ENCODE measurements at places on chromosomes 2 and 18. TPM values are rescaled to one million over a fixed set of nuclear protein-coding genes. Genes with fewer than 3 reads are reported as not detected.
A peak's percentile ranks its signal among the peaks of the same experiment; 100 is the strongest.

- peak within 1 kb of the TSS; percentile 100 for H3K27ac ChIP-seq
- DNase-seq, result peak; percentile 83
- peaks cover 44% of the 10 kb centered on the region for H3K4me1 ChIP-seq
- H3K36me3 ChIP-seq, result no peaks in the 10 kb centered on the region
- peak within 1 kb of the TSS; percentile 100 for H3K4me3 ChIP-seq
Observed at GRCh38 chr2:96869822-96870625, at the start of gene SEMA4C. TSS of gene SEMA4C (minus strand) at chr2:96870080. CDS start at chr2:96867886, 2,194 bp downstream.

NEU2 gene
- polyA plus RNA-seq, result not detected

DNA sequence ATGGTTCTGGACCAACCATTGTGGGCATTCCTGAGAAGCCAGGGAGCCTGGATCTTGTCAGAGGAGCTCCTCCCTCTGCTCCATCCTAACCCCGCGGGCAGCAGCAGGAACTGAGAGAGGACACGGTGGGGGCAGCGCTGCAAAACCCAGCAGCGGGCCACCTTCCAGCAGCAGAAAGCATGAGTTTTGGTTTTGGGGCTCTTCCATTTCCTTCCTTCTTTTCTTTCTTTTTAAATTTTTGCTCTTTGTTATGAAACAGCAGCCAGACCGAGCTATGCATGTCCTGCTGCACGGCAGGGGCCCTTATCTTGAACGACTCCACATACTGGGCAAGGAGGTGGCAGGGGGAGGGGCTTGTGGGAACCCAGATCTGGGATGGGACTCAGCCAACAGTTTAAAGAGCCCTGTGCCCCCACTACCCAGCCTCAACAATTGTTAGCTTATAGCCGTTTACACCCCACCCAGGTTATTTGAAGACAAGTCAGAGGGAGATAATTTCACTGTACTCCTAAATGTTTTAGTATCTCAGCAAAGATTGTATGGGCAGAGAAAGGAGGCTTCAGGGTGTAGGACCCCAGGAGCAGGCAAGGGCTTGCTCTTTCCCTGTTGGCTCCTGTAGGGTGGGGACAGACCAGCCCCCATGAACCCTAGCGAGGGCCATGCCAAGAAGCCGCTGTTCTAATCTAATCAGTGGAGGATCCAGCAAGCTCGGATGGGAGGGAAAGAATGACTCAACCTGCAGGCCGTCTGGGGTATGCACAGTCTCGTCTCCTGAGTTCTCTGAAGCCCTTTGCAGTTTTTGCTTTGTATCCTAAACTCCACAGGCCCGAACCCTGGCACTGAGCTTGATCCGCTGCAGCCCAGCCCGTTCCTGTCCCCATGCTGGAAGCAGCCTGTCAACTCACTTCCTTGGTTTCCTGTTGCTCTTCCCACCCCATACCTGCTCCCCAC is 75.3 kb downstream of the LRRFIP1 start:
- DNase-seq, result peak; percentile 72
- peaks cover 61% of the 10 kb centered on the region for H3K4me1 ChIP-seq
- H3K36me3 ChIP-seq, result no peaks in the 10 kb centered on the region
- peak overlapping the region; percentile 90 for H3K27ac ChIP-seq
- no peak overlapping the region for H3K4me3 ChIP-seq

- no peak for DNase-seq
- H3K4me3 ChIP-seq, result no peak overlapping the region
- H3K27me3 ChIP-seq, result no peaks in the 10 kb centered on the region
- H3K4me1 ChIP-seq, result peaks cover 12% of the 10 kb centered on the region
- H3K36me3 ChIP-seq, result no peaks in the 10 kb centered on the region
Observed at GRCh38 chr2:207503234-207503633, 26.5 kb upstream of the CREB1 start.

GRCh38 chr2:29657674-29658073 is 263.7 kb downstream of the ALK start:
- DNase-seq, result no peak
- no peaks in the 10 kb centered on the region for H3K4me1 ChIP-seq
- H3K4me3 ChIP-seq, result no peak overlapping the region

DNA sequence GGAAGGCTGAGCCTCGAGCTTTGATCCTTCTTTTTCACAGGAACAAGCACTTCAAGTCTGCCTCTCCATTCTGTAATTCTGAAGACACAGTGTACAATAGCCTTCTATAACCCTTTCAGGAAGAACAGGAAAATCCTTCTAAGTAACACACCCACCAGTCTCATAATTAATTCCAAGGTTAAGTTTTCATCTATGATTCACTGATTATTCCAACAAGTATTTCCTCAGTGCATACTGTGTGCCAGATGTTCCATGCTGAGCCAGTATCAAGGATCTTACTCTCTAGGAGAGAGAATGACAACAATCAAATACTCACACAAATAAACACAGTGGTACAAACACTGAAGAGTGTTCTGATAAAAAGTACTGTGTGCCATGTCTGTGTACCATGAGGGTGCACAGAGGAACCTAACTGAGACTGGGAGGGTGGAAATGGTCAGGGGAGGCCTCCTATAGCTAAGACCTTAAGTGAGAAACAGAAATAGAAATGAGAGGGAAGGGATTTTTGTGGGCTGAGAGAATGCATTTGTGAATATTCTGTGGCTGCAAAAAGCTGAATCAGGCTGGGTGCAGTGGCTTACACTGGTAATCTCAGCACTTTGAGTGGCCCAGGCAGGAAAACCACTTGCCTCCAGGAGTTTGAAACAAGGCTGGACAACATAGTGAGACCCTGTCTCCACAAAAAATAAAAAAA is 7.3 kb upstream of the MTLN start:
- H3K27me3 ChIP-seq, result peaks cover 5% of the 10 kb centered on the region
- H3K36me3 ChIP-seq, result no peaks in the 10 kb centered on the region
- H3K27ac ChIP-seq, result no peak overlapping the region
- no peak for DNase-seq
- H3K4me1 ChIP-seq, result no peaks in the 10 kb centered on the region

GPAT2 gene
- 0.29 TPM for polyA plus RNA-seq

FAM210A gene
- 13.9 TPM for polyA plus RNA-seq

SLC4A3 gene
- 14.1 TPM for polyA plus RNA-seq

LYPD6 gene
- polyA plus RNA-seq, result 5.3 TPM

MOGAT1 gene
- polyA plus RNA-seq, result not detected

ASPRV1 gene
- polyA plus RNA-seq, result 0.66 TPM

DNA sequence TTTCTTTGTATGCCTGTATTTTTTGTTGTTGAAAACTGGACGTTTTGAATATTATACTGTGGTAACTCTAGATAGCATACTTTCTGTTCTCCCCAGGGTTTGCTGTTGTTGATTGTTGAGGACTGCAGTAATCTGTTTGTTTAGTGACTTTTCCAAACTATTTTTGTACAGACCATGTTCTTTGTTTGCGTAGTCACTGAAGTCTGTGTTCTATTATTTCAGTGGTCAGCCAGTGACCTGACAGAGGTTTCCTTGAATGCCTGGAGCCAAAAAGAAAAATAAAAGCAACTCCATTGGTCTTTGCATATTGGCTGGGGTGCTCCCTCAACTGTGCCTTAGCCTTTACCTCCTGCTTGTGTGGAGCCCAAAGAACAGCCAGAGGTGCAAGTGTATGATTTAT is 42.7 kb upstream of the PHLPP1 start:
- no peak overlapping the region for H3K4me3 ChIP-seq
- H3K27me3 ChIP-seq, result no peaks in the 10 kb centered on the region
- no peaks in the 10 kb centered on the region for H3K4me1 ChIP-seq
- H3K27ac ChIP-seq, result no peak overlapping the region
- no peaks in the 10 kb centered on the region for H3K36me3 ChIP-seq
- DNase-seq, result no peak

KIF1A gene
- polyA plus RNA-seq, result 16.1 TPM

GRCh38 chr2:238667008-238667407 is 180.9 kb upstream of the TWIST2 start:
- no peak overlapping the region for H3K4me3 ChIP-seq
- no peaks in the 10 kb centered on the region for H3K36me3 ChIP-seq
- no peak for DNase-seq
- H3K27ac ChIP-seq, result no peak overlapping the region

QPCT gene
- polyA plus RNA-seq, result 0.81 TPM

DNA sequence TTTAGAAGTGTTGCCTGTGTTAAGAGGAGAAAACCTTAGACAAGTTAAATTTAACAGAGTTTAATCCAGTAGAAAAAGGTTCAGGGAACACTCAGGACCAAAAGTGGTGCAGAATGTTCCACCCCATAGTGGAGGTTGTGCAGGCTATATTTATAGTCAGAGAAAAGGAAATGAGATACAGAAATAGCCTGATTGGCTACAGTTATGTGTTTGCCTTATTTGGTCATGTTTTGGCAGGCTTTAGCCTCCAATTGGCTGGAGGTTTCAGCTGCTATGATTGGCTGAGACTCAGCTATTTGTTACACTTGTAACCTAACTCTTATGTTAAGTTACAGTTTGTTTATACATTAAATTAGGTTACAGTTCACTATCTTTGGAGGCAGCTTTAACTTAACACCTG is 4.2 kb downstream of the STAMBP start:
- no peaks in the 10 kb centered on the region for H3K27me3 ChIP-seq
- peaks cover 6% of the 10 kb centered on the region for H3K4me1 ChIP-seq
- H3K4me3 ChIP-seq, result no peak overlapping the region

DNA sequence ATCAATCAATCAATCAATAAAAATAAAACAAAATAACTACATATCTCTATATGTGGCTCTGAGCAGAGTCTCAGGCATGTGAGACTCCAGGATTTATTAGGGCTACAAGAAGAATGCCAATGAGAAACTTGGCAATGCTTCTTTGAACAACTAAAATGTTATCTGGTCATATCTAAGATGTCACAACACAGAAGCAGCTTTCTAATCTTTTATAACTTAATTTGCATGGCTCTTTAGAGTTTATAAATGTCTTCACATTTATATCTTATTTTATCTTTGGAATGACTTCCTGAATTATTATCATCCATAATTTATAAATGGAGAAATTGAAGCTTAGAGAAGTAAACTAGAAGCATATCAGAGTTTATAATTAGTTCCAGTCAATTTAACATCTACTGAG is 14.9 kb upstream of the MAP4K3 start:
- H3K27me3 ChIP-seq, result no peaks in the 10 kb centered on the region
- DNase-seq, result no peak
- no peak overlapping the region for H3K27ac ChIP-seq

DNA sequence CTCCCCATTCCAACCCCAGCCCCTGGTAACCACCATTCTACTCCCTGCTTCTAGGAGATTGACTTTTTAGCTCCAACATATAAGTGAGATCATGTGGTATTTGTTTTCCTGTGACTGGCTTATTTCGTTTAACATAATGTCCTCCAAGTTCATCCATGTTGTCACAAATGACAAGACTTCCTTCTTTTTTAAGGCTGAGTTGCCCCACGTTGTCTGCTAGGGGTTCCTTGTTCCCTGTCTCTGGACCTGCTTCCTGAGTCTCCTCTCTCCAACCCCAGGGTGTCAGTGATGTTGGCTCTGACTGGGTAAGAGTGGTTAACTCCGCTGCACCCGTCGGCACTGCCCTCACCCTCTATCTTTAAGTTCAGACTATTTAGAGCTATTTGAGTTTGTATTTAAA is 175.2 kb downstream of the SH3RF3 start:
- no peak overlapping the region for H3K27ac ChIP-seq
- no peaks in the 10 kb centered on the region for H3K27me3 ChIP-seq
- no peaks in the 10 kb centered on the region for H3K4me1 ChIP-seq
- no peaks in the 10 kb centered on the region for H3K36me3 ChIP-seq
- no peak overlapping the region for H3K4me3 ChIP-seq

- peak; percentile 98 for DNase-seq
- peak within 1 kb of the TSS; percentile 87 for H3K27ac ChIP-seq
- H3K36me3 ChIP-seq, result no peaks in the 10 kb centered on the region
- H3K4me3 ChIP-seq, result peak within 1 kb of the TSS; percentile 79
Observed at GRCh38 chr2:208254871-208255556, at the start of gene IDH1. TSS of gene IDH1 (minus strand) at chr2:208255071. CDS start at chr2:208251551, 3,520 bp downstream.

DNA sequence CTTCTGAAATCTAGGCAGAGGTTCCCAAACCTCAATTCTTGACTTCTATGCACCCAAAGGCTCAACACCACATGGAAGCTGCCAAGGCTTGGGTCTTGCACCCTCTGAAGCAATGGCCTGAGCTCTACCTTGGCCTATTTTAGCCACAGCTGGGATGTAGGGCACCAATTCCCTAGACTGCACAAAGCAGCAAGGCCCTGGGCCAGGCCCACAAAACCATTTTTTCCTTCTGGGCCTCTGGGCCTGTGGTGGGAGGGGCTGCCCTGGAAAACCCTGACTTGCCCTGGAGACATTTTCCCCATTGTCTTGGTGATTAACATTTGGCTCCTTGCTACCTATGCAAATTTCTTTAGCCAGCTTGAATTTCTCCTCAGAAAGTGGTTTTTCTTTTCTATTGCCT is 315.2 kb downstream of the DCDC2C start:
- H3K4me1 ChIP-seq, result no peaks in the 10 kb centered on the region
- DNase-seq, result no peak
- no peak overlapping the region for H3K27ac ChIP-seq
- H3K27me3 ChIP-seq, result no peaks in the 10 kb centered on the region
- no peak overlapping the region for H3K4me3 ChIP-seq

SULT1C2 gene
- polyA plus RNA-seq, result 15.3 TPM

DNA sequence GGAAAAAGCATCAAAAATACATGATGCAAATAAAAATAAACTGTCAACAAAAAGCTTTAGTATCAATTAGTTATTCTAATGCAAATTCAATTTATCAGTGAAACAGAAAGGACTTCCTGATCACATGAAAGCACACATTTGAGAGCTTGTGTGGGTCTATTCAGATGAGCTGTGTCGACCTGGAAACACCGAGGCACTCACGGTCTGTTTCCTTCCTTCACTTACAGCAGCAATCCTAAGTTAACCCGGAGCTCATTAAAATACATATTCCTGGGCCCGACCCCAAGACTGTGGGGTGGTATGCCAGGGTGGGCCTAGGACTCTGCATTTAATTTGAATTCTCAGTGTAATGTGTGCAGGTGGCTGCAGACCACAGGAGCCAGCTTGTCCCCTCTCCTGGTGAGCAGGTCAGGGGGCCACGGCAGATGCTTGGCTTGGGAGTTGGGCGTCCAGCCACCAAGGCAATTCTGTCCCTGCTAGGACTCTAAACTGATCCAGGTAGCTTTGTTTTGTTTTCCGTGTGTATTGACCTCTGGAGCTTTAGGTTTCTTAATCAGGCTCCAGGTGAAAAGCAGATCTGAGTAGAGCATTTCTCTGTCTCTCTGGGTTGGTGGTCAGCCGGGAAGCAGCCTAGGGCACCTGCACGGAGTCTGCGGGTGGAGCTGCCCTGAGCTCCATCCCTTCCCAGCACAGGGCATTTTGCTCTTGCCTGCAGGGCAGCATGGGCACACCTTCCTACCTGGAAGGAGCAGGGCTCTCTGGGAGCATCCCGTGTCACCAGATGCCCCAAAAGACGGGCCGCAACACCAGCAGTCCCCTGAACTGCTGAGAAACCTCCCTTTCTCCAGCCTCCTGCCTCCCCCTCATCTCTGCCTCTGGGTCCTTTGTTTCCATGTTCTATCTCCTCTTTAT is 9.0 kb downstream of the MBP start:
- H3K27ac ChIP-seq, result no peak overlapping the region
- H3K4me1 ChIP-seq, result no peaks in the 10 kb centered on the region
- DNase-seq, result no peak
- no peaks in the 10 kb centered on the region for H3K36me3 ChIP-seq
- H3K27me3 ChIP-seq, result no peaks in the 10 kb centered on the region
- H3K4me3 ChIP-seq, result no peak overlapping the region

GRCh38 chr2:9240745-9241144 is 34.1 kb downstream of the ASAP2 start:
- no peak overlapping the region for H3K4me3 ChIP-seq
- no peak overlapping the region for H3K27ac ChIP-seq
- no peaks in the 10 kb centered on the region for H3K27me3 ChIP-seq
- DNase-seq, result peak; percentile 30
- no peaks in the 10 kb centered on the region for H3K36me3 ChIP-seq
- H3K4me1 ChIP-seq, result peaks cover 12% of the 10 kb centered on the region

- peak overlapping the region; percentile 52 for H3K27ac ChIP-seq
- H3K27me3 ChIP-seq, result no peaks in the 10 kb centered on the region
- no peak overlapping the region for H3K4me3 ChIP-seq
- H3K4me1 ChIP-seq, result peaks cover 19% of the 10 kb centered on the region
- no peak for DNase-seq
Observed at GRCh38 chr2:160425434-160426151, 68.0 kb downstream of the RBMS1 start.
